ENCODE measurements at places on chromosomes 5 and 9.

DNA sequence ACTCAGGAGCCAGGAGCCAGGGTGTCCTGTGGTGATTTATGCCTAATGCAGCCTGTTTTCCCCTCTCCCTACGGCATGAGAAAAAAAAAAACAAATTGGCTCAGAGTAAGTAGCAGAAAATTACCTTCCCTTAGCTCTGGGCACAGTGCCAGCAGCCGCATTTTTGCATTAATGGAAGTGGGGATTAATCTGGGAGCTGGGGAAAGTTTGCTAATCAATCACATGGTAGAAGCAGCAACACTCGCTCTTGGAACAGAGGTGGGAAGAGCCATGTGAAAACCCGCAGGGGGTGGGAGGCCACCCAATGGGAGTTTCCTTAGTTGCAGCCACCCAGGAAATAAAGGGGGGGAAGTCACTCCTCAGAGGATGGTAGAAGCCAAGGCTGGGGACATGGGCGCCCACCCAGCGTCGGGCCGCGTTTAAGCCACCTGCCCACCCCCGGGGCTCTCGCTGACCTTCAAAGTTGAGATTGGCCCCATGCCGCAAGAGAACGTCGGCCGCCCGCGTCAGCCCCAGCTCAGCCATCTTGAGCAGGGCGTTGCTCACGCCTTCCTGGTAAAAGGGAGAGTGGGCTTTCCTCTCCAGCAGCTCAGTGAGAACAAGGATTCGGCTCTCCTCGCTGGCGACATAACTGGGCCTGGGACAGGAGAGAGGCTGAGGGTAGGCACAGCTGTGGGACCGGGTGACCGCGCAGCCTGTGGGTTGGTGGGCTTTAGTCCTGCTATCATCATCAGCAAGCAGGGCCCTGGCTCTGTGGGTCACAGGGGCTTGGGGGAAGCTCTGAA lies 1.7 kb downstream of the ASB6 start:
- no peak for DNase-seq

GRCh38 chr5:127804886-127805426 lies 101.8 kb downstream of the CCDC192 start:
- DNase-seq: peak; percentile 59

- no peak for DNase-seq
Measured at GRCh38 chr5:146076028-146076427, 29.3 kb downstream of the PLAC8L1 start.

GRCh38 chr9:107270580-107270979 lies 12.5 kb upstream of the RAD23B start:
- DNase-seq: no peak

DNA sequence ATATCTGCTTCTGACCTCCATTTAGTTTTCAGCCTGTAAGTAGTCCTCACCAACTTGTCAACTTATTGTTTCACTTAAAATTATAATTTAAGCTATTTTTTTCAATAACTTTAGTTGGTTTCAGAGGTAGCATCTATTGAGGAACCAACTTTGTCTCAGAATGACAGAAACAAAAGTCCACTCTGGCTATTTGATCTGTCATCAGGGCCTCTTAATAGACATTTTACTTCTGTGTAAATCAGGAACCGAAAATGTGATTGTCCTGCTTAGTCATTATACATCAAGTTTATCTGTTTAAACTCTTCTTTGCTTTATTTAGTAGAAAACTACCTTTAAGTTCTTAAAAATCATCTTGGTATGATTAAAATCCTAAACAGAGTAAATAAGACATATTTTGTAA lies 820.8 kb upstream of the EDIL3 start:
- no peak for DNase-seq

DNA sequence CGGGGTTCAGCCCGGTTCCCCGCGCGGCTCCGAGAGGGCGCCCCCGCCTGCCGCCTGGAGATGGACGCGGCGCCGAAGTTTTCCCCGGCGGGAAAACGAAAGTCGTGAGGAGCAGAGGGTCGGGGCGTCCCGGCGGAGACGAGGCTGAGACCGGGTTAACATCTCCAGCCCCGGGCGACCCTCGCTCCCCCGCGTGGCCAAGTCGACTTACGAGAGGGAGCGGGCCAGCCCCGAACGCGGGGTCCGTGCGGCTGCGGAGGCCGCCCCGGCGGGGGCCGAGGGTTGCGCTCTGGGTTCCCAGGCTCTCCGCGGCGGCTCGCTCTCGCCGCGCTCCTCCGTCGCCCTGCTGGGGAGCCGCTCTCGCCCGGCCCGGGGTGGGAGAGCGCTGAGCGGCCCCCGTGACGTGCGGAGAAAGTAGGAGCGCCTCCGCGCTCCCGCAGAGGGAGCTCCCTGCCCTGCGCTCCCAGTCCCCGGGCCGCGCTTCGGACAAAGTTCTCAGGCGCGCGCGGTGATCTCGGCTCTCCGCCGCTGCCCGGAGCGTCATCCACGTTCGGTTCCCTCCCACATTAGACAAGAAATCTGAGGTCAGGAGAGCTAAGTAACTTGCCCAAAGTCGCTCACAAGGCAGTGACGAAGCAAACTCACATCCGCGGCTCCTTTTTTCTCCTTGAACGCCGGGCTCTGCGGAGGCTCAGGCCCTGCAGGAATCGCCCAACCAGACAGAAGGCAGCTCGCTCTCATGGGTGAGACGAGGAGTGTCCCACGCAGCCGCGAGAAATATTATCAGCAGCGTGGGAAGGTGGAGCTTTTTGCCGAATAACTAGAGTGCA lies 1.2 kb upstream of the GCNT4 start:
- DNase-seq: peak; percentile 89

DNA sequence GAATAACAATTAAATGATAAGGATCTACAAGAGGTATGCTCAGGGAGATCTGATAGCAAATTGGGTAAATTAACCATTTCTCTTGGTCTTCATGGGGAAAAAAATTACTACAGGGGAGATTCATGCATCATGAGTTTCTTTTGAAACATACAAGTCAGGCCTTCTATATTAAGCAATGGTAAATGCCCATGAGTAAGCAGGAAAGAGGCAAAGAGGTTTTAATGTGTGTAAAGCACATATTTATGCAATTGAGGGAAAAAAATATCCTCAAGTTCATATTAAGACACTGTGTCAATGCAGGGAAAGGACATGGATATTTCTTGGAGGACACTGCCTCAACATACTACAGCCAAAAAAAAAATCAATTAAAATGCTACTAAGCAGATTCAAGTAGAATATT lies 73.4 kb upstream of the NR4A3 start:
- no peak for DNase-seq

- peak; percentile 87 for DNase-seq
Measured at GRCh38 chr5:157382996-157383800, 76.8 kb upstream of the NIPAL4 start.

DNA sequence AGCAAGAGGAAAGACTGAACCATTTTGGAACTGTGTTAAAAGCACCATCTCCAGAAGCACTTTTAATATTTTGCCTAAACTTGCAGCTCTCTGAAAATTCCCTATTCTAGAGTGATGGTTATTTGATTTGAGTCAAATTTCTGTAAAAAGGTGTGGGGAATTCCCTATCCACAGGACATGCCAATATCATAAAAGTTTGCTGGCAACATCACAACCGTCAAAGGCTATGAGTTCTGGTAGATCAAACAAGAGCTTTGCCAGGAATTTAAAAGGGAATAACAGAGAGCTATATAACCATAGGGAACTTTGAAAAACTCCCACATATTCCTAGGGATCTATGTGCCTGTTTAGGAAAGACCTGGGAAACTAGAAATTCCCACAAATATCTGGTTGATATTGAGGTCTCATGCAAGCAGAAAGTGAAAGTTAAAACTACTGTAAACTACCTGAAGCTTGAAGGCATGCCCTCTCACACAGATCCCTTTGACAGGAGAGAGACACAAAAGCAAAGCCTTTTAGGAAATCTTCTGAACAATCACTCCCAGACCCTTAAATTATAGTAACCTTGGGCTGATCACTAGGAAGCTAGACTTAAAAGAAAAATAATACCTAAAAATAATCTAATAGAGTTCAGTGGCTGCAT lies 549.9 kb downstream of the ANXA1 start:
- DNase-seq: no peak

GRCh38 chr5:139971202-139971725 lies 71.8 kb downstream of the NRG2 start:
- DNase-seq: no peak

DNA sequence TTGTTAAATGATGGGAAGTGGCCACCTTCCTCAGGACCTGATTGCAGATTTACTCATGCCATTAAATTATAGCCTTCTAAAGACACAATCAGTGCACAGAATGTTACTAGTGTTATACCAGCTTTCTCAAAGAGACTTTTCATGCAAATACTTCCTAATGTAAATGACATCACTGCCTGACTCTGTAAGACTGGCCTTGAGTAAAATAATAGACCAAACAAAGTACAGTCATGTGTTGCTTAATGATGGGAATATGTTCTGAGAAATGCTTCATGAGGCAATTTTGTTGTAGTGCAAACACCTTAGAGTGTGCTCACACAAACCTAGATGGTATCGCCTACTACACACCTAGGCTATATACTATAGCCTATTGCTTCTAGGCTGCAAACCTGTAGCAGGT lies 17.0 kb upstream of the C1QTNF3 start:
- DNase-seq: no peak

DNA sequence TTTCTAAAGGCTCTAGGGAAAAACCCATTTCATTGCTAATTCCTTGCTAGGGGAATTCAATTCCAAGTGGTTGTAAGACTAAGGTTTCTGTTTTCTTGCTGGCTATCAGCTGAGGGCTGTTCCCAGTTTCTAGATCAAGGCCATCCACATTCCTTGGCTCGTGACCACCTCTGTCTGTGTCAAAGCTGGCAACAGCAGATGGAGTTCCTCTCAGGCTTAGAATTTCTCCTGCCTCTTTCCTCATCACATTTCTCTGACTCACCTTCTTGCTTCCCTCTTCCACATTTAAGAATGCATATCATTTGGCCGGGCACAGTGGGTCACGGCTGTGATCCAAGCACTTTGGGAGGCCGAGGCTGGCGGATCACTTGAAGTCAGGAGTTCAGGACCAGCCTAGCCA lies 19.0 kb downstream of the DAB2IP start:
- no peak for DNase-seq

DNA sequence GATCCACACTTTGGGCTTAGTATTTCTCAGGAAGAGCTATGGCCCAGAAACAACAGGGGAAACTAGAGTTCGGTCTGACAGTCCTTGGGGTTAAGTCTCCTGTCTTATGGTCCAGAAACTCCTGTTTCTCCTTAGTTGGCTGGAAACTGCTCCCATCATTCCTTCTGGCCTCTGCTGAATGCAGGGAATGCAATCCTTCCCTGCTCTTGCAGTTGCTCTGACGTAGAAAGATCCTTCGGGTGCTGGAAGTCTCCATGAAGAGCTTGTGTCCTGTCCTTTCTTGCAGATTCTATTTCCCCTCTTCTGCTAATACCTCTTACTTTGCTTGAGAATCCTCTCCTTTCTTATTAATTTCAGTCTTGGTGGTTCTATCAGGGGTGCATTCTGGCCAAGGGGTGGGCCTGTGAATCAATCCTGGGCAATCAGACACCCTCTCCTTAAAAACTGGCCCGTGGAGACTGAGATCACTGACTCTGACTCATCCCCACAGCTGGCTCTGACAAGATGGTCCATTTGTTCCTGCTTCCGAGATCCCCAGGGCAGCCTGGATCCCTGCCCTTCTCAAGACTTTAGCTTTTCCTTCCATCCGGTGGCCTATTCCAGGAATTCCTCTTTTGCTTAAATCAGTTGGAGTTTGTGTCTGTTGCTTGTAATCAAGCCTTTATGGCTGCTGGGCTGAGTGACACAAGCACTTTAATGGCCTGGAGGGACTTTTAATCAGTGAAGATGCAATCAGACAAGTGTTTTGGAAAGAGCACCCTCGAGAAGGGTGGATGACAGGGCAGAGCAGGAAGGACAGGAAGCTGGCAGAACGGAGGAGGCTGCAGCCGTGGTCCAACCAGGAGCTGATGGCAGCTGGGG lies 23.7 kb downstream of the PTGS1 start:
- DNase-seq: peak; percentile 74

GRCh38 chr5:129760636-129761325 lies 12.9 kb downstream of the MINAR2 start:
- DNase-seq: no peak

DNA sequence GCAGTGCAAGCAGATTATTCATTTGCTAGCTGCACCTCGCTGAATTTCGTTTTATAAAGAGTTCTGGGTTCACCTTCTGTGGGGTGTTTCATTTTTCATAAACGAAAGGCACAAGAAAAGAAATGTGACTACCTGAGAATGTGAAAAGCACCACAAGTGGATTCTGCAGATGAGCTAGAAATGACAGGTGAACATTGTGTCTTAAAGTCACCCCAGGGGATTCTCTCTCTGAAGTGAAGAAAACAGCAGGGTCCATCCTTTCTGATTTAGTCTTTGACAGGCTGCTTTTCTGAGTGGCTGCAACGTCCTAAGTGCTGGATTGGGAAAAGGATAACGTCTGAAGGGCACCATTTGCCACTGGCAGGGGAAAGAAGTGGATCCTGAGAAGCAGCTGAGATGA lies 469.3 kb downstream of the SPATA31D1 start:
- DNase-seq: no peak

- peak; percentile 66 for DNase-seq
Measured at GRCh38 chr5:123610665-123611405, 98.9 kb downstream of the CSNK1G3 start.

DNA sequence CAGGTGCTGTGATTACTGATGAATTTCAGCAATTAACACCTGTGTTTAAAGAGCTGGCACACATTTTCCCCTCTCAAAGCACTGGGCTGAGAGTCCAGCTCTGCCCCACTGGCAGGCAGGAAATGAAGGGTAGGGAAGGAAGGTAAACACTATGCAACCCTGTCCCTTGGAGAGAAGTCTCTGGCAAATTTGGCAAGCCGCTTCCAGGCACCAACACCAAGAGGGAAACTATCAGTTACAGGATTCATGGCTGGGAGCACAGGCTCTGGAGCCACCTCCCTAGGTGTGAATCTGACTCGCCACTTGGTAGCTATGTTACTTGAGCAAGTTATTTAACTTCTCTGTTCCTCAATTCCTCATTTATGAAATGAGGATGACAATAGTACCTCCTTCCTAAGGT lies 3.3 kb downstream of the ANKS6 start:
- DNase-seq: no peak

- DNase-seq: peak; percentile 74
Measured at GRCh38 chr5:143341807-143342570, 61.5 kb downstream of the NR3C1 start.

DNA sequence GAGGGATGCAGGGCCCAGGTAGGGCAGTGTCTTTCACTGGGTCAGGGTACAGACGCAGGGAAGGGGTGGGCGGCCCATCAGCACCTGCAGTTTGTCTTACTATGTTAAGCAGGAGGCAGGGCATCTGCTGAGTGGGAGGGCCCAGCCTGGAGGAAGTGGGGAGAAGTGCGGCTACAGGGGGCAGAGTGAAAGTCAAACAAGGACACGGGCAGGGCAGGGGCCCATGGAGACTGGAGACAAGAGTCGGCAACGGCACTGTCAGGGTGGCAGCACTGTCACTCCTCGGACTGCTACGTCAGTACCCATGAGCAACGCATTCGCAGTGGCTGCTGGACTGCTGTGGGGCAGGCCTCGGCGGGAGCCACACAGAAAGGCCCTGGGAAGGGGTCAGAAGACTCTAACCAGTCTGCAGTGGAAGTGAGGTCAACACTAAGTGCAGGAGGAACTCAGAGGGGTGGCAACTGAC lies 19.7 kb downstream of the CAMSAP1 start:
- no peak for DNase-seq

DNA sequence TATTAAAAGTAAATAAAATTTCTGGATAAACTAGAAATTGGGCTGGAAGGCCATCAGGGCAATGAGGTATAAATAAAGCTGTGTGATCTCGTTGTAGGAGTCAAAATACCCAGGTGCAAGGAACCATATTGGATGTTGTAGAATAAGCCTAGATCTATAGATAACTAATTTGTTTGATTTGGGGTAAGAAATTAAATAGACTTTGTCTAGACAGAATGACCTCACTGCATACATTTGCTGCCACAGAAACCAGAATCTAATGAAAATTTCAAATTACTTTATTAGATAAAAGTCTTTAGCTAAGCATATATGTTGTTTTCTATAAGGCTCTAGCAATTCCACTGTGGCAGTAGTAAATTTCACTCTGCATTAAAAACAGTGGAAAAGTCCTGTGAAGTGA lies 225.2 kb upstream of the ITGA1 start:
- DNase-seq: no peak

Data from fibroblast of skin of back (primary cell).